ENCODE measurements at places on chromosomes 7 and 10.
A peak's percentile ranks its signal among the peaks of the same experiment; 100 is the strongest.

- DNase-seq, result no peak
These were observed 67.8 kb downstream of the FRMD4A start for GRCh38 chr10:14262836-14263425.

- DNase-seq, result no peak
These were observed 10.1 kb downstream of the NFKB2 start for GRCh38 chr10:102405632-102406031.

- no peak for DNase-seq
These were observed 694.4 kb upstream of the C7orf33 start for GRCh38 chr7:147896121-147896520.

DNA sequence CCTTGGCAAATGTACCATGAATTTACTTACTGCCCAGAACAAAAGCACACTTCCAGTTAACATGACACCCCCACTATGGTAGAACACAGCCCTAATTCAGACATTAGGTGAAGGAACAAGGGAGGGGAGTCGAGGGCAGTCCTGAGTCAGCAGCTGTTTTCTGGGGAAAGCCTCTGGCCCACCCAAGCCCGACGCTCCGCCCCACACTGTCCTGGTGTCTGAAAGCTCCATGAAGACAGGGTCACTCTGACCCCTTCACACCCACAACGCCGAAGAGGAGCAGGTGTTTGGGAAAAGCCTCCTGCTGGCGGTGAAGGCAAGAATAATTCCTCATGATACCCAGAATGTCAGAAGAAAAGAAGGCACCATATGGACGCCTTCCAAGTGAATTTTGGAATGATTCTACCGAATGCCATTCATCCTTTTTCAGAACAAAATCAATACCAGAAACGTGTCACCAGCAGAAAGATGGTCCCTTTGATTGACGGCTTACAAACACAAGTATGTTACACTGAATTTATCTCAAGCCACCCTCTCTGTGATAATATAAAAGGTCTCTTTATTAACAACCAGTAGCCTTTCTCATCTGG is 172.1 kb downstream of the DIP2C start:
- no peak for DNase-seq

DNA sequence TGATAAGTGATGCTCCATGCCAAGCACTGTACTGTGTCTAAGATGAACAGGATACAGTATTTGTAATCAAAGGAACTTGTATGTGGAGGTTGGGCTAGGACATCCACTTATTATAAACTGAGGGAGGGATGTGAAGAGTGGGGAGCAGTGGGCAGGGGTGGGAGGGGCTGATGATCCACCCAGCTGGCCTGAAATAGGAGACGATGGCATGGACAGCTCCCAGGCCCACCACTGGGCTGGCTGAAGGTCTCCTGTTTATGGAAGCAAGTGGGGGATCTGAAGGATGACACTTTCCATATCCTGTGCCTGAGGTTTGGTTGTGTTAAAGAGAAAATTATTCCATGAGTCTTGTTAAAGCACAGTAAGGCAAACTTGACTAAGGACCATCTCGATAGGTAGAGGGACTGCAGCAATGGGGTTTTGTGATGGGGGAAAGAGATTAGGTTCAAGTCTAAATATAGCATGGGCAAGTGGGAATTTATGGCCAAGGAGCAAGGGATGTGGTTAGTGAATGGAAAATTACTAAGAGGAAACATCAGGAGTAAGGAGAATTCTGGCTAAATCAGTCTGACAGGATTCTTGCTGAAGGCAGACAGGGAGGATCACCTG is 124.6 kb downstream of the CCNY start:
- no peak for DNase-seq

- DNase-seq, result no peak
These were observed 142.5 kb downstream of the MGMT start for GRCh38 chr10:129609551-129609950.

GRCh38 chr7:135389971-135390370 is 119.9 kb downstream of the CNOT4 start:
- no peak for DNase-seq

GRCh38 chr10:1214071-1214675 is 158.0 kb downstream of the WDR37 start:
- DNase-seq, result no peak

GRCh38 chr7:3942816-3943745 is 642.0 kb downstream of the SDK1 start:
- no peak for DNase-seq

- DNase-seq, result no peak
These were observed 38.3 kb downstream of the JAKMIP3 start for GRCh38 chr10:132104062-132104461.

DNA sequence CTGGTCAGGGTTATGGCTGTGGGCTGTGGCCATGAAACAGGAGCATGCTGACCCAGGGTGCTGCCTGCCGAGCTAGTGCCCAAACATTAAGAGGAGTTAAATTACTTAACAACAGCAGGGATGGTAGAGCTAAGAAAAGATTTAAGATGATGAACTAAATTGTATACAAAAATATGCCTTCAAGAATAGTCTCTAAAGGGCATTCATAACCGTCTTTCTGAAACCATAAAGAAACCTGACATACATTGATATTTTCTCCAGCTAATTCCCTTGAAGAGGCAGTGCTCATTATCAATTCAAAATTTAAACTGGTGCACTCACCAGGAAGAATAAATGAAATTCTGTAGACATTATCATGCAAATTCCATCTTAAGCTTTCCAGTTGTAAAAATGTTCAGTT is 265.8 kb upstream of the TAC1 start:
- DNase-seq, result no peak

GRCh38 chr10:27153845-27154193 is 365 bp downstream of the YME1L1 start:
- DNase-seq, result no peak

DNA sequence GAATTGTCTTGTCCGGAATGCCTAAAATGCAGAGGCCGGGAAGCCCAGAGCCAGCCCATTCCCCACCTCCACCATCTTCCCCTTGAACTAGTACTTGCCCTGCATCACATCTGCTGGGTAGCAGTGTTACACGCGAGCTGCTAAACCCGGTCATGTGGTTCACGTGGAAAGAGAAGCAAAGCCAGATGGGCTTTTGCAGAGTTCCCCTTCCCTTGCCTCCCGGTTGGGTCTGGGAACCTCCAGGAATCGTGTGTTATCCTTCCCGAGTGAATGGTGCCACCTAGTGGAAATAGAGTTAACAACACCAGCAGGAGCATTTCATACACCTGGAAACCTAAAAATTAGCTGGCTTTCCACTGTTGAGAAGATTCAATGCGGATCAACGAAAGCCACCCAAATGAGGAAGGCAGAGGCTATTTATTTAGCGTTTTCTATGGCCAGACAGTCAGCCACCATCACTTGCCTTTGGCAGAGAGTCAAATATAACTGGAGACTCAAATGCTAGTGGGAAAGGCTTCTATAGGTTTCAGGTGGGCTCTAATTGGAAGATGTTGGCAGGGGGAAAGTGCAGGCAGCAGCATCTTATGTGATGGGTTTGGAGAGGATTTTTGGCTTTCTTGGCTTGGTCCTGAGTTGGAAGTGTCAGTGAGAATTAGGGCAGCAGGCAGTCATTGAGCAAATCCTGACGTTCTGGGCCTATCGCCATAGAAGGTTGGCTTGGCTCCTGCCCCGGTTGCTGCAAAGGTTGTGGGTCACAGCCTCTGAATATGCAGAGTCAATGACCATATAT is 12.9 kb upstream of the DENND2A start:
- peak; percentile 90 for DNase-seq

DNA sequence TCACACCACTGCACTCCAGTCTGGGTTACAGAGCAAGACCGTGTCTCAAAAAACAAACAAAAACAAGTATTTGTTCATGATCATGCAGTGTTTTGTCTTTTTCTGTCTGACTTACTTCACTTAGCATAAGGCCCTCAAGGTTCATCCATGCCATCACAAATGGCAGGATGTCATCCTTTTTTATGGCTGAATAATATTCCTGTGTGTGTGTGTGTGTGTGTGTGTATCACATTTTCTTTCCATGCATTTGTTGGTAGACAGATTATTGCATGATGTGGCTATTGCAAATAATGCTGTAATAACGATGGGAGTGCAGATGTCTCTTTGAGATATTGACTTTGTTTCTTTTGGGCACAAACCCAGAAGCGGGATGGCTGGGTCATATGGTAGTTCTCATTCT is 14.3 kb upstream of the MNX1 start:
- no peak for DNase-seq

- DNase-seq, result no peak
These were observed 254.8 kb downstream of the HTR7 start for GRCh38 chr10:90602862-90603610.

- no peak for DNase-seq
These were observed 7.5 kb downstream of the HOXA1 start for GRCh38 chr7:27088002-27088922.

GRCh38 chr7:66250711-66251110 is 45.6 kb downstream of the TPST1 start:
- no peak for DNase-seq

- peak; percentile 95 for DNase-seq
These were observed 180.2 kb upstream of the FZD8 start for GRCh38 chr10:35822316-35822715.

DNA sequence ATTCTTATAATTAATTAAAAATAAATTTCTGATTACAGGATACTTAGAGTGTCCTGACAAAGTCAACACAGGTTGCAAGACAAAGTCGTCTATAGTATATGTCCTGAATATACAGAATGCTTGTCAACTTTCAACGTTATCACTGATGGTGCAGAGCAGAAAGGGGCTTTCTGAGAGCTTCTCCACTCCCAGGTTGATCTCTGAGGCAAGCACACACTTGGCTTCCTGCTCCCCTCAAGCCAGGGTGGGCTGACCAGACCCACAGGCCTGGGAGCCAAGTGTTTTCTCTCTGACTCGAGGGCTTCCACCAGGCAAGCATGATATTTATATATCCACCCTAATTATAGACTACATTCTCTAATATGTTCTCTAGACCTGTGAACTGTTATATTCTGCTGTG is 448.9 kb downstream of the SH2D4B start:
- DNase-seq, result no peak

- DNase-seq, result no peak
These were observed 396 bp downstream of the PSMG3 start for GRCh38 chr7:1569440-1569832.

GRCh38 chr7:47327698-47328391 is 254.1 kb downstream of the TNS3 start:
- DNase-seq, result peak; percentile 7

- DNase-seq, result no peak
These were observed 17.2 kb upstream of the NPFFR1 start for GRCh38 chr10:70300908-70301597.

DNA sequence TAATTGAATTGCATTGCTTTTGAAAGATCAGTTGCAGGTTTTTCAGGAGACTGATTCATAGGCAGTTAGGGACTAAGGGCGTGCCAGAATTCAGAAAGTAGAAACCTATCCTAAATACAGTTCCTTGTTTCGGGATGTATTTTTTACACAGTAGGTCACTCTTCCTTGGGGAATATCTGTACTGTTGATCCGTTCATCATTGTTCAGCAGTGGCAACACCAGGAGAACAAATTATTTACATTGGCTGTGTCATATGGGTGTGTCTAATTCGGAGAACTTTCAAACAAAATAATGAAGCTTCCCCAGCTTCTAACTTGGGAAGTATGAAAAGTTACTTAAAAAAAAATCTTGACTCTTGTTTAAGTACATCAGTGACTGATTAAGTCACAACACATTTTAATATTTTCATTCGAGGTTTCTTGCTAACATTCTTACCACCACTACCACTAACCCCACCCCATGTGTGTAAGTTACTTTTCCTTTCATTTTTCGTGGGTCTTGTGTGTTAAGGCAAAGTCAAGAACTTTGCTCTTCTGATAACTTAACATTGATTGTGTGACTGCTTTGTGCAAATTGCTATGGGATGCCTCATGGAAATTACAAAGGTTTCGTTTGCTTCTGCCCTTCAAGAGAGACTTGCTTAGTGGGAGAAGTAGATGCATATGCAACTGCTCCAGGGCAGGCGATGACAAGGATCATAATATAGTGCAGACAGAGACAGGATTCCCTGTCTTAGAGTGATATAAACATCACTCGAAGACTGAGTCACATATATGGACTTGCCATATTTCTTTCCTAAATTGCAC is 43.8 kb upstream of the RPA3 start:
- no peak for DNase-seq

GRCh38 chr10:131022369-131022768 is 289.2 kb downstream of the TCERG1L start:
- DNase-seq, result no peak

GRCh38 chr7:128890306-128891109 is 20.0 kb downstream of the KCP start:
- DNase-seq, result no peak

GRCh38 chr10:89591796-89592271 is 53.2 kb downstream of the PANK1 start:
- DNase-seq, result no peak

GRCh38 chr10:43943818-43944360 is 295.2 kb upstream of the ZNF32 start:
- DNase-seq, result no peak

GRCh38 chr7:37920305-37920848 is at the start of gene EPDR1:
Gene EPDR1 (plus strand): TSS chr7:37920640. CDS start chr7:37920940, 300 bp downstream.
- peak; percentile 78 for DNase-seq

DNA sequence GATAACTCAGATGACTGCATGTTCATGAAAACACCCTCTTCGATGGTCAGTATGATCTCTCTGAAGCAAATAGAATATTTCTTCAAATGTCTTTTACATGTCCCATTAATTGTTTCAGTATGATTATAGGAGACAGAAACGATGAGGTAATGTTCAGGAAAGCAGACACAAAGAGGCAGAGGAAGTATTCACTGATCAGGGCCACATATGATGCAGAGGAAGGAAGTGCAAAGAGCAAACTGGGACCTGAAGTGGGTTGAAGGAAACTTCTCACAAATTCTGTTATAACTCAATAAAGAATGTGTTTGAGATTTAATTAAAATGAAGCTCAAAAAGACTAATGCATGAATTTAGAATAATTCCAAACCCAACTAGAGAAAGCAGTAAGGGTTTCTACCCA is 70.5 kb downstream of the TES start:
- no peak for DNase-seq

DNA sequence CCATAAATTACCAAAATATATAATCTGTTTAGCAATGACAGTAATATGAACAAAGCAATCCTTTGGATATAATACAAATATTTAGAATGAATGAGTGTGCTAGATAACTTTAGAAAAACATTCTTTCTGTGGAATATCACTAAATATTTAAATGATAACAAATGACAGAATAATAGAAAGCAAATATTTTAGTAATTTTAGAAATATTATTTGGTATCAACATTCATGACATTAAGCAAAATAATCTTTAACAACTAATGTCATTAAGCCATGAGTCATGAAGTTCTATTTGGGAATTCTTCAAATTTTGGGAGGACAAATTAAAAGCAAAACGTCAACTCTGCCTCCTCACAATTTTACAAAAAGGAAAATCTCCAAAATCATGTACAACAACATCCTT is 844.8 kb upstream of the LRRN3 start:
- DNase-seq, result no peak

GRCh38 chr10:118953598-118954393 is 75.7 kb upstream of the NANOS1 start:
- no peak for DNase-seq

Measured in NCI-H1694 treated with DMSO at 0.1 percent for 48 hours (cell line).